ENCODE measurements at places on chromosomes 7 and 10.

GRCh38 chr7:13989126-13989948, at the start of gene ETV1:
TSS of gene ETV1 (minus strand) at chr7:13989666. CDS start at chr7:13989052, 614 bp downstream.
- no peak for DNase-seq

DNA sequence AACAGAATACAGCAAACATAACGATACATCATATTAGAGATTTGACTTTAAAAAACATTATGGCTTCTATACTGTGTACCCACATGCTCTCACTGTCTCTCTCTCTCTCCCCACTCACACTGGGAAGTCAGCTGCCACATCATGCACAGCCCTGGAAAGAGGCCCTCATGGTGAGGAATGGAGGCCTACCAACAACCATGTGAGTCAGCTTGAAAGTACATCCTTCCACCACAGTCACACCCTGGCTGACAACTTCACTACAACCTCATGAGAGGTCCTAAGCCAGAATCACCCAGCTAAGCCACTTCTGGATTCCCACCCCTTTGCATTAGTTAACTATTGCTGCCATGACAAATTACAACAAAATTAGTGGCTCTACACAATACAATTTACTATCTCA, 23.3 kb upstream of the GPR22 start:
- DNase-seq, result no peak

- DNase-seq, result no peak
Measured at GRCh38 chr10:133401500-133401899, 7.5 kb downstream of the MTG1 start.

DNA sequence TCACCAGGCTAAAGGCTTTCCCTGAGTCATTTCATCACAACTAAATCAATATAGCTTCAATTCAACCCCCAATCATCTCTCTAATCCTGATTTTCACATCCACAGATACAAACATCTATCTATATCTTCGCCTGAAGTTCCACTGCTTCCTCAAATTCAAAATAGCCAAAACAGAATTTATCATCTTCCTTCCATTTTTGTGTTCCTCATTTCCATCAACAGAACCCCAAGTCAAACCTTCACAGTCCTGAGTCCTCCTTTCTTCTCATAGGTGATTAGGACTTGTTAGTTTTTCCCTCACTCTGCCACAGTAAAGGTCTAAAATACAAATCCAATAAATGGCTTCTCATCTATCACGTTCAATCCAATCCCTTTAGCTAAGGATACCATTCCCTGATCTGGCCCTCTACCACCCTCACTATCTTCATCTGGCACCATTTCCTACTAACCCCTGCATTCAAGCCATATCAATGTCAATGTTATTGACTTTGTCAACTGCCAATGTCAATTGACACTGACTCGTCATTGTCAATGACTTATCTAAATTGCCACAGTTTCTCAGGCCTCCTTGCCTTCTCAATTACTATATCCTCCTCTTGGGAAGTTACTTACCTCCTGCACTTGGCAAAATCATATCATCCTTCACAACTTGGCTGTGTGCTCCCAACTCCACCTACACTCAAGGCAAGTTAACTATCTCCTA, 2.6 kb downstream of the HYCC1 start:
- no peak for DNase-seq

DNA sequence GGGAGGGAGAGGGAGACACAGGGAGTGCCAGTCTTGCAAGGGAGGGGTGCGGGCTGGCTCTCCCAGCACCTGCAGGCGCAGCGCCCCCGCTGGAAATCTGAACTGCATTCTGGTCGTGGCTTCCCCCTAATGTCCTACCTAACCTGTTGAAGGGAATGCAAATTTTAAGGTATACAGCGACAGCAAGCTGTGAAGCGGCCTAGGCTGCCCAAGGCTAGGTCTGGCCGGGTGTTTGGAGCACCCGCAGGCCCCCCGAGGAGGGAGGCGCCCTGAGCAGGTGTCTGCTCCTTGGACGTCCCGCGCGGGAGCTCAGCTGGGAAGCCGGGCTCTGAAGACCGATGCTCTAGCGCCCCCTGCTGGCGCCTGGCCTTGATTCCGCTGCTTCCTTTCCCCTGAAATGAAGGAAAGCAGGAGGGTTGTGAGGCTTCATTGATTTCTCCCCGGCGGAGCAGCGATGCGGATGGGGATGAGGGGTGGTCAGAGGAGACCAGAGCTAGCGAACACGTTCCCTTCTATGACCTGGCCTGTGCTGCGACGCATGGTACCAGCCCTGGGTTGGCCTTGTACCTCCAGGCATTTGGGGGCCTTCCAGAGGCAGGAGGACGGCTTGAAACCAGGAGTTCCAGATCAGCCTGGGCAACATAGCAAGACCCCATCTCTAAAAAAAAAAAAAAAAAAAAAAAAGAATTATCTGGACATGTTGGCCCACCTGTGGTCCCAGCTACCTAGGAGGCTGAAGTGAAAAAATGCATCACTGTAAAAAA, 601.3 kb downstream of the GALNT17 start:
- DNase-seq, result peak; percentile 2

GRCh38 chr7:47949703-47950102, 1.4 kb upstream of the PKD1L1 start:
- DNase-seq, result no peak

DNA sequence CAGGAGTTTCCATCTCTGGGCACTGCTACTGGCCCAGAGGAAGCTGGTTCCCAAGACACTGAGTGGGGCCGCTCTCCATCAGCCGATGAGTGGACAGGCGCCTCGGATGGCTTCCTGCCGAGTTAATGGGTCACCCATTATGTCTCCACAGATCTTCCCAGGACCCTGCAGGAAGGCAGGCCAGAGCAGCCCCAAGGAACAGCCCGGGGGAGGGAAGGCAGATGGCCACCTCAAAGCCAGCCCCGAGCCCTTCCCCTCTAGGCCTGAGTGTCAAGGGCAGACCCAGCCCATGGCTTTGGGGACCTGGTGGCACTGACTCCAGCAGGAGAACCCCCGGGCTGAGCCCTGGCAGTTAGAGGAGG, 3.4 kb upstream of the LFNG start:
- DNase-seq, result no peak

DNA sequence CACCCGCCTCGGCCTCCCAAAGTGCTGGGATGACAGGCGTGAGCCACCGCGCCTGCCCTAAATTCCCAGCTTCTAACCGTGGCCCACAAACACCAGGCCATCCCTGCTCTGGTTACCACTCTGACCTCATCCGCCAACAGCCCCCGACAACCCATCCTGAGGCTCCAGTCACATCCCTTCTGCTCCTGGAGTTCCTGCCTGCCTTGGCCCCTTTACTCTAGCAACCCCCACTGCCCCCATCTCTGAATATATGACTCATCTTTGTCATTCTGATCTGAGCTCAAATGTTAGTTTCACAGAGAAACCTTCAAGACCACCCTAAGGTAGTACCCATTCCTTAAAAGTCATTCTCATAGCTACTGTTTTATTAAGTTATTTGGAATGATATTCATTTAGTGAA, 26.6 kb downstream of the RHEB start:
- no peak for DNase-seq

All from AG04450 (cell line).